Stimulated activated naive CD4-positive, alpha-beta T cell (primary cell): ENCODE measurements at places on chromosomes 11 and 22.

DNA sequence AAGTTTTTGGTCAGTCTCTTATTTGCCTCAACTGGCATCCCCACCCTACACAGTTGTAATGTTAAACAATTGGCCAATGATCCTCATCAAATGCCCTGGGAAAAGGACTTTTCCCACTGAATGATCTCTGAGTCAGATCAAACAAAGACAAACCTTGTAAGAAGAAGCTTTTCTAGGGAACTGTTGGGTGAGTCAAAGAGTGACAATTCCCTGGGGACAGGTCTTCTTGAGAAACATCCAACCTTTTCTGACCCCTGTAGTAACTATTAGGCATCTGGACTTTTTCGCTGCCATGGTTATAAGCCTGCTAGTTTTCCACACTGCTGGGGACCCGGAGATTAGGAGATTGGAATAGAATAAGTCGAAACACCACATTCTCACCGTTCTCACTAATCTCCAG, 789.8 kb upstream of the API5 start:
- DNase-seq, result no peak

DNA sequence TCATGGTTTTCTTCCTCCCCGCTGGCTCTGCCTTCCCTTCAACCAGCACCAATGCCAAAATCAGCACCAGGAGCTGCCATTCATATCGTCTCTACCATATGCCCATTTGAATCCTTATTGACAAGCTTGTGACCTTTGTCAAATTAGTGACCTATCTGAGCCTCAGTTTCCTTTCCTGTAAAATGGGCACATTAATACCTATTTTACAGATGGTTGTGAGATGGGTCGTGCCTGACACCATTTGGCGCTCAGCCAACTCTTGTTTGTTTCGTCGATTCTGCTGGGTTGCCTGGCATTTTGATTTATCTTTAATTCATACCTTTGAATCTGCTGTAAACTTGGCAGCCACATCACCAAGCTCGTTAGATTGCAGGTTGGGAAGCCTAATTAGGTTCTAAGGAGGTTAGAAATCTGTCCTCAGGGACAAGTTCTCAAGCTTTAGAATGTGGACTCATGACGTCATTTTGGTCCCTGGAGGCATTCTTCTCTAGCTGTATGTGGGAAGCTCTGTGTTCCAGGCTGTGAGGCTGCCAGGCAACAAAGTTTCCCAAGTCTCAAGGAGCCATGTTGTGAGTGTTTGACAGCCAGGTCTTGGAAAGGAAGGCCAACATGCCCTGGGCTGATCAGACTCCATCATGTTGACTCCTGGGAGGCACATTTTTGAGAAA, 61.0 kb downstream of the RPS6KA4 start:
- no peak for DNase-seq

- no peak for DNase-seq
Observed at GRCh38 chr11:73398132-73398526, 21.9 kb downstream of the RELT start.

- DNase-seq, result no peak
Observed at GRCh38 chr11:102599642-102600261, 25.4 kb downstream of the MMP20 start.

- DNase-seq, result no peak
Observed at GRCh38 chr11:79019975-79020374, 420.9 kb downstream of the TENM4 start.

DNA sequence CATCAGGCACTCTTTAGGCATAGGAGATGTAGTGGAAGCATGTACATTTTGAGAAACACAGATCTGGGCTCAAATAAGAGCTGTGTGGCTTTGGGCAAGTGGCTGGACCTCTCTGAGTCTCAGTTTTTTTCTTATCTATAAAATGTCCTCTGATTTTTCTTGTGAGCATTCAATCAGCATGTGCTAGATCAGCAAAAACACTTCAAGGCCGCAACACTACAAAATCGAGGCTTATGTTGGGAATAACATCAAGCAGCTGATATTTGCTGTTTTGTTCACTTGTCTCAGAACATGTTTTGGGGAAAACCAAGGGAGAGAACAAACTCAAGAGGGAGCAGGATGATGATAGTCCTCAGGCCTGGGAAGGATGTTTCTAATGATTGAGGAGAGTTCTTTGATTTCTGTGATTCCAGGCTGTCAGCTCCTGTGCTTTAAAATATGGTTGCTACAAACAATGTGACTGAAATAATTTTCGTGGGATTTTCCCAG, at the start of gene OR4X1:
TSS of gene OR4X1 (plus strand) at position 439 of the 489 bp plus-strand sequence. CDS start at position 439, 0 bp downstream.
- DNase-seq, result no peak

DNA sequence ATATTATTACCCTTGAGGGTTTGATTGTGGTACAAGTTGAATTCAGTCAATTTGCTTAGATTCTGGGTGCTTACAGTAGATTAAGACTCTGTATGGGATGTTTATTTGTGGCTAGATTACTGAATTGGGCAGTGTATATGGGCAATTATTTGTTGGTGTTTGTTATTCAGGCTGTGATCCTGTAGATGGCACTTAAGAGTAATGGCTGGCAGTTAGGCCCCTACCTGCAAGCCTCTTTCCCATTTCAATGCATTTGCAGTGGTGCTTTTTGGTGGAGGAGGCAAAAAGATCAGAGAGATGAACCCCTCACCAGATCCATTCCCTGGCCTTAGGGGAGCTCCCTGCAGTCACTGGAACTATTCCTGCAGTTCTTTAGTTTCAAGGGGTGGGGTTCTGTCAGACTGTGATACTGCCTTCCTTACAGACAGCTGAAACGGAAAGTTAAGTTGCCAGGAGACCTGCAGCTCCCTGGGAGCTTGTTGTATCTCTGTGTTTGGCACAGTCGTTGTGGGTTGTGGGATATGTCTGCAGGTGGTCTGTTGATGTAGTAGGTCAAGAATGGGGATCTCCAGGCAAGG, 199.5 kb downstream of the AASDHPPT start:
- no peak for DNase-seq

- no peak for DNase-seq
Observed at GRCh38 chr11:8040261-8040920, 40.6 kb upstream of the TUB start.

GRCh38 chr11:95301474-95301873, 70.5 kb upstream of the SESN3 start:
- DNase-seq, result no peak

- no peak for DNase-seq
Observed at GRCh38 chr11:128151780-128152179, 435.6 kb downstream of the ETS1 start.

DNA sequence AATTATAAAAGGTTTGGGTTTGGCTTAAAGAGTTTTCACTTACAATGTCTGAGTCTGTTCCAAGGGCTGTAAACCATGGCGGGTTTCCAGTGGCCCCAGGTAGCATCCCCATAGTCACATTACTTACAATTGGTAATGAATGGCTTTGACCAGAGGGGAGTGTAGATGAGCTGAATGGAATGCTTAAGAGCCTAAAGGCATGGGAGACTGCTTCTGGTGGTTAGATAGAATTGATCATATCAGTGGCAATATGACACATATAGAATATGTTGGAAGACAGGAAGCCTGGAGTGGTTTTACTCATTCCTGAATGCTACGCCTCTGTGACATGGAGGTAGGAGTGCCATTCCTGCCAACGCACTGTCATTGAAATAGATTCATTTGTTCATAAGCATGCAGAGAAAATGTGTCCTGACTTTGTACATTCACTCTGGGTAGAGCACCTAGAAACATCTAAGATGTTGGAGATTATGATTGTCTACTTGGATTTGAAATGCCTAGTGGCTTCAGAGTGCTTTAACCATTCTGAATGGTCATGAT, 183.3 kb downstream of the BLID start:
- DNase-seq, result no peak

DNA sequence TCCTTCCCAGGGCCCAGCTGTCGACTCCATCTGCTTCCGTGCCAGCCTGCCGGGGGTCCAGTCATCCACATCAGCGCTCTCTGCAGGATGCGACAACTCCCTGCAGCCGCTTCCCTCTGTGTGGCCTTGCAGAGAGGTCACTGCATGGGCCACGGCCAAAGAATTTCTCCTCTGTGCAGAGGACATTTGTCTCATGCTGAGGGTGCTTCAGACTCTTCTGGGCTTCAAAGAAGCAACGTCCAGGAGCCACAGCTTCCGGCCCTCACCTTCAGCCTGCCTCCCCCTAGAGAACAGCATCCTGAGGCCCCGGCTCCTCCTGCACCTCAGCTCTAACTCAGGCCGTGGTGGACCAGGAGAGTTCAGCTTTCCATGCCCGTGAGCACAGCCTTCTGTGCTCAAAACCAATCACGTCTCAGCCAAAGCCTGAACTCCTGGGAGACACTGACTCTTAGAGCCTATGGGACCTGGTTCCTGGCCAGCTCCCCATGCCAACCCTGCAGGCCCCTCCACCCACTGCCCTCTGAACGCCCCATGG, 258.9 kb downstream of the BRD1 start:
- DNase-seq, result no peak

DNA sequence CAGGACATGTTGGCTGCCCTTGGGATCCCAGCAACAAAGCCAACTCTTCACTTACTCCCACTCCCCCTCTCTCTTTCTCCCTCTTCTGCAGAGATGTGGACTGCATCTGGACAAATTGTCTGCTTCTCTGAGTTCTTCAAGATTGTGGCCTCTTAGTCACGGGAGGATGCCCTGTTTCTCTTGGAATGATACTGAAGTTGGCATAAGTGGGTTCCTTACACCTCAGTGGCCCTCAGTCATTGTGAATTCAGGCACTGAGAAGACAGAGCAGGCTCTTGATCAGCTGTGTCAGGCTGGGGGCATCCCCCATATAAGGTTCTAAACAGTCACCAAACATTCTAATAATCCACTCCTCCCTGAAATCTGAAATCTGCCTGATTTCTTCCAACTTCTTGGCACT, 6.1 kb upstream of the E2F8 start:
- no peak for DNase-seq
